ENCODE measurements at places on chromosomes 2 and 18. TPM values are rescaled to one million over a fixed set of nuclear protein-coding genes. Genes with fewer than 3 reads are reported as not detected.

The KCNJ13 gene
- total RNA-seq = not detected

GRCh38 chr2:69077252-69077950, 64.4 kb downstream of the ANTXR1 start:
- no peak overlapping the region for H3K4me3 ChIP-seq
- no peak overlapping the region for H3K27ac ChIP-seq
- H3K4me1 ChIP-seq = no peaks in the 10 kb centered on the region
- DNase-seq = no peak
- H3K36me3 ChIP-seq = no peaks in the 10 kb centered on the region

The HSBP1L1 gene
- 26.6 TPM for total RNA-seq

DNA sequence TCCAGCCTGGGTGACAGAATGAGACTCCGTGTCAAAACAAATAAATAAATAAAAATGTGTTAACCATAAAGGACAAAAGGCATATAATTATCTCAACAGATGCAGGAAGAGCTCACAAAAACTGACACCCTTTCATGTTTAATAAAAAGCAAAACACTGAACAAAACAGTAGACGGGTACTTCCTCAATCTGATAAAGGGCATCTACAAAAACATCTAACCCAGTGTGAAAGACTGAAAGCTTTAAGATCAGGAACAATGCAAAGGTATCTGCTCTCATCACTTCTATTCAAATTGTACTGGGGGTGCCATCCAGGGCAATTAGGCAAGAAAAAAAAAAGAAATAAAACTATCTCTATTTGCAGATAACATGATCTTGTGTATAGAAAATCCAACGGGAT, 11.7 kb upstream of the NCL start:
- DNase-seq = no peak
- no peaks in the 10 kb centered on the region for H3K4me1 ChIP-seq
- H3K36me3 ChIP-seq = no peaks in the 10 kb centered on the region
- peaks cover 6% of the 10 kb centered on the region for H3K27me3 ChIP-seq
- no peak overlapping the region for H3K4me3 ChIP-seq
- no peak overlapping the region for H3K27ac ChIP-seq

- H3K4me1 ChIP-seq = no peaks in the 10 kb centered on the region
- no peaks in the 10 kb centered on the region for H3K27me3 ChIP-seq
- H3K4me3 ChIP-seq = no peak overlapping the region
- no peak overlapping the region for H3K27ac ChIP-seq
- DNase-seq = no peak
- H3K36me3 ChIP-seq = no peaks in the 10 kb centered on the region
Observed at GRCh38 chr18:68104036-68104435, 587.5 kb upstream of the DSEL start.

DNA sequence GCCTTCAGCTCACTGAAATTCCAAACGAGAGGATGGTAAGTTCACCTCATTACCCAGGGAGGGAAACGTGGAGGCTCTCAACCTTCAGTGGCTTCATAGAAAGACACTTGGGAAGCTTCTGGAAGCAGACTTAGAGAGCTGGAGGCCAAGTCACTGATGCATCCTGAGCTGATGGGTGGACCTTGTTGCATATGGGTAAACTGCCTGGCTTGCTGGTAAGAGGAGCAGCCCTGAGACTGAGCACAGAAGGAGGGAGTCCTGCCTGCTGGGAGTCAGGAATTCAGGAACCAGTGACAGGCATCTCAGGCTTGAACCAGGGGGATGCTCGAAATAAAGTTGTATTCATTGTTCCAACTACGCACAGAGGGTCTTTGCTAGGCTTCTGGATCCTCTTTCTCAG, 66.5 kb upstream of the NPAS2 start:
- H3K4me1 ChIP-seq = peaks cover 3% of the 10 kb centered on the region
- no peak overlapping the region for H3K27ac ChIP-seq
- H3K27me3 ChIP-seq = no peaks in the 10 kb centered on the region
- H3K36me3 ChIP-seq = no peaks in the 10 kb centered on the region

All from T-cell (primary cell).